ENCODE measurements at places on chromosomes 4 and X.
A peak's percentile ranks its signal among the peaks of the same experiment; 100 is the strongest.

GRCh38 chr4:20317424-20317985 lies 65.8 kb downstream of the SLIT2 start:
- peak; percentile 16 for DNase-seq

GRCh38 chrX:54891573-54891972 lies 29.1 kb upstream of the TRO start:
- DNase-seq, result peak; percentile 8

DNA sequence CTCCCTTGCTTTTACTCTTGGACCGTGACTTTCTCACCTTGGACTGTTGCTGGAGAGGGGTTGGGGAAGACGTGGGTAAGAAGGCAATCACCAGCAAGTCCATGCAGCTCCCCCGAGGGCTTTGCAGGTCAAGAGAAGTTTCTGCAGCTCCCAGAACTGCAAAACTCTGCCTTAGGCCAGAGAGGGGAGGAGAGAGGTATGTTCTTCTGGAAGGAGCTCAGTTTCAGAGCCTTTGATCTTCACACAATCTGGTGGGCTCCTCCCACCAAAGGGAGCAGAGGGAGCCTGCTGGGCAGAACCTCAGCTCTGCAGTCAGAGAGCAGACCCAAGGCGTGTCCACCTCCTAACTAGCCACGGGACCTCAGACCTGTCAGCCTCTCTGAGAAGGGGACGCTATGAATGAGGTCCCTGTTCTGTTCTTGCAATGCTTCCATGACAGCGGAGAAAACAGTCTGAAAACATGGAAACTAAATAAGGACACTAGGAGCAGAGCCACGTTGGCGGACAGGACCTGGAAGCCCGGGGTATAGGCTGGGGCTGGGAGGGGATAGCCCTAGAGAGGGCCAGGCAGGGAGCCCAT lies 92.8 kb downstream of the EVC2 start:
- DNase-seq, result no peak

- DNase-seq, result no peak
Observed at GRCh38 chr4:16686195-16686594, 212.2 kb downstream of the LDB2 start.

- no peak for DNase-seq
Observed at GRCh38 chr4:184191267-184191666, 26.4 kb downstream of the ENPP6 start.

All from eye (tissue), 1 donor.